Common myeloid progenitor, CD34-positive (primary cell): ENCODE measurements at places on chromosomes 13 and 19.

GRCh38 chr13:98492335-98493041 is 84.4 kb downstream of the STK24 start:
- no peak for DNase-seq

DNA sequence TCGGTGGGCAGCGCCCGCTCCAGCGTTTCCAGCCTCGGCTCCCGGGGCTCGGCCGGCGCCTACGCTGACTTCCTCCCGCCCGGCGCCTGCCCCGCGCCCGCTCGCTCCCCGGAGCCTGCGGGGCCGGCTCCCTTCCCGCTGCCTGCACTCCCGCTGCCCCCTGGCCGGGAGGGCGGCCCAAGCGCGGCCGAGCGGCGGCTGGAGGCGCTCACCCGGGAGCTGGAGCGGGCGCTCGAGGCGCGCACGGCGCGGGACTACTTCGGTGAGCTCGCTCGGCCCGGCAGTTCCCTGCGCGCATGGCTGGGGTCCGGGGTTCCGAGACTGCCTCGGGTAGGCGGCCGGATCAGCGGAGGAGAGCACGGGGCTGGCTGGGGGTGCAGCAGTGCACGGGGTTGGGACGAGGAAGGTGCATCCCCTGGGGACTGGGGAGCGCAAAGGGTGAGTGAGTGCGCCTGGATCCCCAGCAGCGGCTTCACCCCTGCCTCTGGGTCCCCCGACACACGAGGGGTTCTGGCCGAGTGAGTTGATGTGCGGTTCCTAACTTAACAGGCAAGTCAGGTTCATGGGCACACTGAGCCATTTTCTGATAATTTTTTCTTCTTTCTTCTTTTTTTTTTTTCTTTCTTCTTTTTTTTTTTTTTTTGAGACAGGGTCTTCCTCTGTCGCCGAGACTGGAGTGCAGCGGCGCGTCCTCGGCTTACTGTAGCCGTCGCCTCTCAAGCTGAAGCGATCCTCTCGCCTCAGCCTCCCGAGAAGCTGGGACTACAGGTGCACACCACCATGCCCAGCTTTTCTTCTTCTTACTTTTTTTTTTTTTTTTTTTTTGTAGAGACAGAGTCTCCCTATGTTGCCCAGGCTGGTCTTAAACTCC is 1.1 kb downstream of the WTIP start:
- no peak for DNase-seq

DNA sequence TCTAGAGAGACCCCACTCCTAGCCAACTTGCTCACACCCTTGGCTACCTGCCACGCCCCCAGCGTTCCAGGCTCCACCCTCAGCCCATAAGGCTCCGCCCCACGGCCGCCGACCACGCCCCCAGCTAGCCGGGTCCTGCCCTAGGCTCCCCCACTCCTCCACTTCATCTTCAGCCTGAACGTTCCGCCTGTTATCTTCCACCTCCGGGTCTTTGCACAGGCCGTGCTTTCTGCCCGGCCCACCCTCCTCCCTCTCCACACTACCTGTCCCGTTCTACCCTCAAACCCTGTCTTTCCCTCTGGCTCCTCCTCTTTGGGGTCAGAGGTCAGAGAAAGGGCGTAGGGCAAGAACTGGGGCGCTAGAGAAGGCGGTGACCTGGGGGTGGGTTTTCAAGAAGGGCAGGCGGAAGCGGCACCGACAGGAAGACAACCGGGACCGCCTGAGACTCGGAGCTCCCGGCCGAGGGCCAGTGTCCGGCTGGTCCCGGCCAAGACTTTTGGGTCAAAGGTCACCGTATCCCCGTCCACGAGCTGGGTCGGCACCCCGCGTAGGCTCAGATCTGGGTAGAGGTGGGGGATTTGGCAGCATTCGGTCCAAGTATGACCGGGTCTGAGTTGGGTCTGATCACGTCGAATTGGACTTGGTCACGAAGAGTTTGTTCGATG is 2.2 kb downstream of the PDE4C start:
- DNase-seq, result peak; percentile 48

- peak; percentile 48 for DNase-seq
Measured at GRCh38 chr13:27605610-27606200, 14.6 kb downstream of the LNX2 start.

- no peak for DNase-seq
Measured at GRCh38 chr19:42204664-42205063, 12.8 kb downstream of the DEDD2 start.

DNA sequence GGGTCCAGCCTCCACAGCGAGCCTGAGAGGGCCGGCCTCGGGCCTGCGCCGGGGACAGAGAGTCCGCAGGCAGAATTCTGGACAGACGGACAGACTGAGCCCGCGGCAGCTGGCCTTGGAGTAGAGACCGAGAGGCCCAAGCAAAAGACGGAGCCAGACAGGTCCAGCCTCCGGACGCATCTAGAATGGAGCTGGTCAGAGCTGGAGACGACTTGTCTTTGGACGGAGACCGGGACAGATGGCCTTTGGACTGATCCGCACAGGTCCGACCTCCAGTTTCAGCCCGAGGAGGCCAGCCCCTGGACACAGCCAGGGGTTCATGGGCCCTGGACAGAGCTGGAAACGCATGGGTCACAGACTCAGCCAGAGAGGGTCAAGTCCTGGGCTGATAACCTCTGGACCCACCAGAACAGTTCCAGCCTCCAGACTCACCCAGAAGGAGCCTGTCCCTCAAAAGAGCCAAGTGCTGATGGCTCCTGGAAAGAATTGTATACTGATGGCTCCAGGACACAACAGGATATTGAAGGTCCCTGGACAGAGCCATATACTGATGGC is 490 bp downstream of the ITPKC start:
- no peak for DNase-seq

DNA sequence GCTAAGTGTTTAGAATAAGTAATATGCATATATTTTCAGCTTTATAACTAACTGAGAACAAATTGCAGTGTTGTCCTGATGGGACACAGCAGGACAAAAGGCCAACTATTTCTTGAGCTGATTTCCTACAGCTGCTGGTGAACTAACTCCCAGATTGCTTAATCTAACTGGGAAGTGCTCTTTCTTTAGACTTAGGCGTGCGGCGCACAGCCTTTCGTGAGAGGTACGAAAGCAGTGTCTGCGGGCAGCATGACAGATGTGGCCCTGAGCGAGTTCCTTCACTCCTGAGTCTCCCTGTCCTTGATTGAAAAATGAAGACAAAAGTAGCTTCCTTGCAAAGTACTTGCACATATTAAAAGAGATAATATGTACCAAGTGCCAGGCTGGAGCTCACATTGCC is 47.3 kb upstream of the NPAS1 start:
- no peak for DNase-seq
